Left hindlimb (tissue), 1 donor: ENCODE measurements at places on chromosomes 6 and 20.

DNA sequence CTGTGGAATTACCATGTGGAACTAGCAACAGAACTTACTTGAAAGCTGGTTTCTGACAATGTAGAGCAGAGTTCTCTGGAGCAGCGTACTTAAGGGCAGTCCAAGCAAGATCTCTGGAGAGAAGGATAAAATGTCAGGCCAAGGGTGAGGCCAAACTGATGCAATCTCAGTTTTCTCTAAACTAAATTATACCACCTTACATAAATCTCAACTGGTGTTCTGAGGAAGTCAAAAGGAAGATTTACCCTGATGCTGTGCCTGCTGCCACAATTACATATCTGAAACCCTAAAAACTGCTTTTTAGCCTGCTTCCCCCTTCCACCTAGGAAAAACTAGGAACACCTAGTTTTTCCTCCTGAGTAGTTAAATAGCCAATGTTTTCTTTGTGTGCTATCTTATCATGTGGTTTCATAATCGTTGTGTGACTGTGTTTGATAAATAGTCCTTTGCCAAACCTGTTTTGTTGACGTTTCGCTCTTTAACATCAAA, 28.1 kb downstream of the NCOA7 start:
- DNase-seq = no peak

DNA sequence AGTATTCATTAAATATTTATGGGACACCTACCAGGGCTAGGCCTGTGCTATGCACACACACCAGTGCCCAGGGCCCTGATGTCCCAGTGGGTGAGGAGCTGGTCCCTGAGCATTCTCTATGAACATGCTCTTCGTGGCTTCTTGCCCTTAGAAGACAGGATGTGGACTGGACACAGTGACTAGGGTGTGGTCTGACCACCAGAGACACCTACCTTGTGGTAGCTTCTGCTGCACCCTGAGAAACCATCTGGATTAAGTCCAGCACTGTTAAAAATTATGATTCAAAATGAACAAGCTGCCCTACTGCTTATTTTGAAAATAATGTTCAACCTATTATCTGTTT, 112.9 kb upstream of the RPS6KA2 start:
- DNase-seq = no peak

DNA sequence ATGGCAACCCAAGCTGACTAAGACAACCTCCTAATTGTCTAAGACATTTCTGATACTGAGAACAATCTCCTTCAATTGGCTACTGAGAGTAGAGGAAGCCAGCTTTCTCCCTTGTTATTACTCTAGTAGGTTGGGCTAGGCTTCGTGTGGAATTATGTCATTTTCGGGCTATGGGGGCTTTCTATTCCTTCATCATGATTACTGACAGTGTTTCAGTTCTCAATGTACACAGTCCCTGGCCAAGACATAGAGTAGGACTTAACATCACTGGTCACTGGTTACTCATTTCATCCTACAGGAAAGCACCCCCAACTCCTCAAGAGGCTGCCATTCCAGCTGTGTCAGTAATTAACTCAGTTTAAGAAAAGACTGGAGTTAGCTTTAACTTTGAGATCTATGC, 100.0 kb downstream of the KIF6 start:
- no peak for DNase-seq

- no peak for DNase-seq
These were observed 91.6 kb upstream of the RIPOR2 start for GRCh38 chr6:25027221-25027916.

DNA sequence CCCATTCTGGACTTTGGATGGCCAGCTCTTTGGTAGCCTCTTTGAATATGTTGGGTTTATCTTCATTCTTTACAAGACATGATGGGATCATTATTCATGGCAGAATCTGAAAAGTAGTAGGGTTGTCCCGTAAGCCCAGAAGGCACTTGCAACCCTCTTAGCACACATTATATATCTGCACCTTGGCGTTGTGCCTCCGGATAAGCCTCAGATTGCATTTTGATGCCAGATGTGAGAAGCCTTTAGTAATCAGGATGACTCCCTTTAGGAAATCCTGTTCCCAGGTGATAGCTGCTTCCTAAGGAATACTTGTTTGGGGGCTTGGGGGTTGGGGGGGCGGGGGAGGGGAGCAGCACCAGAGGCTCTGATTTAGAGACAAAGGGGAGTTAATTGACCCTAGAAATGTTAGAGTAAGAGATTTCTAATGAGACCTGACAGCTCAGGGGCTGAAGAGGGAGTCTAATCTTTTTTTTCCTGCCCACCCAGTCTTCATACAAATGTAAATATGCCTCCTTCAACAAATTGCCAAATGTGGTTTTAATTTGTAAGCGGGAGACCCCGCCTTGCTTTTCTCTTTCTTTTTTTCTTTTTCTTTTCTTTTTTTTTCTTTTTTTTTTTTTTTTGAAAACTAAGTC, 55.1 kb downstream of the JAG1 start:
- no peak for DNase-seq

GRCh38 chr6:52253494-52253893, 9.2 kb upstream of the IL17F start:
- DNase-seq = no peak
